ENCODE measurements at places on chromosomes 1 and 21.

GRCh38 chr1:11176081-11176706 lies 13.0 kb upstream of the ANGPTL7 start:
- H3K4me3 ChIP-seq = no peak overlapping the region
- no peaks in the 10 kb centered on the region for H3K4me1 ChIP-seq
- DNase-seq = no peak
- H3K36me3 ChIP-seq = peaks cover 7% of the 10 kb centered on the region
- H3K27me3 ChIP-seq = no peaks in the 10 kb centered on the region

GRCh38 chr1:10155087-10155712 lies 55.2 kb upstream of the KIF1B start:
- no peaks in the 10 kb centered on the region for H3K4me1 ChIP-seq
- no peaks in the 10 kb centered on the region for H3K27me3 ChIP-seq
- no peak overlapping the region for H3K4me3 ChIP-seq
- no peak for DNase-seq
- H3K27ac ChIP-seq = no peak overlapping the region

DNA sequence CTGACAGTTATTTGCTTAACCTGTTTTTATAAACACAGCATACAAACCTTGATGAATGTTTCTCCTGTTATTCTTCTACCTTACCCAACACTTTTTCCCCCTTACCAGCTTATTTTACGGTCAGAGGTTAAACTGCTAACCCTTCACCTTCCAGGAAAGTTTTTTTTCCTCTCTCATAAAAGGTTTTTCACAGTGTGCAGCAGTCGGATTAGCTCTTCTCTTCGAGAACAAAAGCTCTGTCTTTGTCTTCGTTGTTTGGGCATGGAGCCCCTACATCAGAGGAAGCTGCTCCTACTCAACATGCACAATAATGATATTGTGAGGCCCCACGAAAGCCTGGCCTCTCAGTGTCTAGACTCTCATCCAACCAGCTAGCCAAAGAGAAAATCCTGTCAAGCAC lies 42.0 kb downstream of the DENND1B start:
- peaks cover 22% of the 10 kb centered on the region for H3K4me1 ChIP-seq
- no peak for DNase-seq
- no peaks in the 10 kb centered on the region for H3K27me3 ChIP-seq
- H3K36me3 ChIP-seq = peaks cover 12% of the 10 kb centered on the region
- no peak overlapping the region for H3K27ac ChIP-seq

DNA sequence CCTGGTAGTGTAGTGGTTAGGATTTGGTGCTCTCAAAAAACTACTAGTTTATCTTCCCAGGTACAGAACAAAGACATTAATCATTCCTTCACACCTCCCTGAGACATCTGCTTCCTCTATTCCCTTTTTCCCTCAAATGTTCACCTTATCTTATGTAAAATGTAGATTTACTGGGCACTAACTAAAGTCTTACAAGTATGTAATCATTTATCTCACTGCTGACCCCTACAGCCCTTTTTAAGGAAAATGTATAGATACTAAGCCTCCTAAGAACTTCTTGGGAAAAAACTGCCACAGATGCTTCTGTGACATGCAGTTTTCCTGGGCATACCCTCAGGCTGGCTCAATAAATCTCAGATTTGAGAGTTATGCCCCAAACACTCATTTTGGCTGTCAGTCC lies 50.8 kb upstream of the NEK7 start:
- H3K4me1 ChIP-seq = peaks cover 23% of the 10 kb centered on the region
- no peak overlapping the region for H3K4me3 ChIP-seq
- DNase-seq = no peak
- H3K27ac ChIP-seq = no peak overlapping the region

- H3K36me3 ChIP-seq = peaks cover 33% of the 10 kb centered on the region
- DNase-seq = no peak
- H3K27me3 ChIP-seq = no peaks in the 10 kb centered on the region
- H3K27ac ChIP-seq = peak overlapping the region; percentile 72
- peaks cover 46% of the 10 kb centered on the region for H3K4me1 ChIP-seq
- H3K4me3 ChIP-seq = peak overlapping the region; percentile 75
Measured at GRCh38 chr1:42660907-42661500, 2.8 kb downstream of the PPIH start.

- H3K4me1 ChIP-seq = peaks cover 20% of the 10 kb centered on the region
- no peaks in the 10 kb centered on the region for H3K36me3 ChIP-seq
- no peaks in the 10 kb centered on the region for H3K27me3 ChIP-seq
- H3K27ac ChIP-seq = peak overlapping the region; percentile 43
- peak; percentile 31 for DNase-seq
Measured at GRCh38 chr1:169312084-169312954, 55.3 kb downstream of the NME7 start.

Data from activated T-helper 1 cell treated with anti-CD3 and anti-CD28 coated beads, Interleukin-12 subunit alpha, Interleukin-12 subunit beta, Interleukin-2, Interleukin-4 antibody, amounts not matched to agents 30 ng/mL and 10 ng/mL and 1 ng/mL, durations not matched to agents 14 hours and 24 hours and 36 hours (primary cell).